MCF 10A (cell line): ENCODE measurements at places on chromosomes 13 and 19. TPM values are rescaled to one million over a fixed set of nuclear protein-coding genes. Genes with fewer than 3 reads are reported as not detected.
A peak's percentile ranks its signal among the peaks of the same experiment; 100 is the strongest.

DNA sequence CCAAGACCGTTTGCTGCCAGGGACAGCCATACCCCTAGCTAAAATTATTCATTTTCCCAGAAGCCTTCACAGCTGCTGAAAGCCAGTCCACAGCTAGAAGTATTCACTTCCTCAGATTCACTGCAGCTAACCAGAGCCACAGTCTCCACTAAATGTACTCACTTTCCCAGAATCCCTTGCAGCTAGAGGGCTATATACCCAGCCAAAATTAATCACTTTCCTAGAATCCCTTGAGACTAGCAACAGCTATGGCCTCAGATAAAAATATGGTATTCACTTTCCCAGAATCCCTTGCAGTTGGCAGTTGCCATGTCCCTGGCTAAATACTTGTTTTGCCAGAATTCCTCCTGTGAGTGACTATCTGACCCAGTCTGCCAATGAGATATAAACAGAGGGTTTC is 13.8 kb upstream of the MEIS3 start:
- no peaks in the 10 kb centered on the region for H3K36me3 ChIP-seq
- no peaks in the 10 kb centered on the region for H3K4me1 ChIP-seq
- peaks cover 15% of the 10 kb centered on the region for H3K27me3 ChIP-seq

- no peak overlapping the region for H3K4me3 ChIP-seq
- no peaks in the 10 kb centered on the region for H3K27me3 ChIP-seq
- H3K4me1 ChIP-seq, result peaks cover 12% of the 10 kb centered on the region
- DNase-seq, result peak; percentile 55
- no peak overlapping the region for H3K27ac ChIP-seq
Measured at GRCh38 chr13:20332361-20333096, 100.4 kb upstream of the GJB6 start.

- H3K27me3 ChIP-seq, result peaks cover 27% of the 10 kb centered on the region
- DNase-seq, result no peak
- no peaks in the 10 kb centered on the region for H3K4me1 ChIP-seq
- H3K36me3 ChIP-seq, result no peaks in the 10 kb centered on the region
Measured at GRCh38 chr13:29957320-29957719, 106.9 kb upstream of the UBL3 start.

- H3K4me1 ChIP-seq, result no peaks in the 10 kb centered on the region
- H3K36me3 ChIP-seq, result no peaks in the 10 kb centered on the region
- peaks cover 68% of the 10 kb centered on the region for H3K27me3 ChIP-seq
- no peak overlapping the region for H3K4me3 ChIP-seq
- H3K27ac ChIP-seq, result no peak overlapping the region
Measured at GRCh38 chr13:108610507-108610906, 18.9 kb upstream of the MYO16 start.

- H3K36me3 ChIP-seq, result peaks cover 40% of the 10 kb centered on the region
- no peak for DNase-seq
- no peak overlapping the region for H3K4me3 ChIP-seq
- H3K27me3 ChIP-seq, result no peaks in the 10 kb centered on the region
Measured at GRCh38 chr19:10760273-10760944, 42.5 kb downstream of the DNM2 start.

Gene ZNF587B
- total RNA-seq, result 19.0 and 19.4 TPM in 2 replicates

GRCh38 chr13:23899555-23899954 is 2.3 kb upstream of the C1QTNF9B start:
- H3K27ac ChIP-seq, result no peak overlapping the region
- no peaks in the 10 kb centered on the region for H3K4me1 ChIP-seq
- H3K4me3 ChIP-seq, result no peak overlapping the region
- peaks cover 8% of the 10 kb centered on the region for H3K27me3 ChIP-seq

Gene ZNF317
- total RNA-seq, result 33.9 and 36.6 TPM in 2 replicates

DNA sequence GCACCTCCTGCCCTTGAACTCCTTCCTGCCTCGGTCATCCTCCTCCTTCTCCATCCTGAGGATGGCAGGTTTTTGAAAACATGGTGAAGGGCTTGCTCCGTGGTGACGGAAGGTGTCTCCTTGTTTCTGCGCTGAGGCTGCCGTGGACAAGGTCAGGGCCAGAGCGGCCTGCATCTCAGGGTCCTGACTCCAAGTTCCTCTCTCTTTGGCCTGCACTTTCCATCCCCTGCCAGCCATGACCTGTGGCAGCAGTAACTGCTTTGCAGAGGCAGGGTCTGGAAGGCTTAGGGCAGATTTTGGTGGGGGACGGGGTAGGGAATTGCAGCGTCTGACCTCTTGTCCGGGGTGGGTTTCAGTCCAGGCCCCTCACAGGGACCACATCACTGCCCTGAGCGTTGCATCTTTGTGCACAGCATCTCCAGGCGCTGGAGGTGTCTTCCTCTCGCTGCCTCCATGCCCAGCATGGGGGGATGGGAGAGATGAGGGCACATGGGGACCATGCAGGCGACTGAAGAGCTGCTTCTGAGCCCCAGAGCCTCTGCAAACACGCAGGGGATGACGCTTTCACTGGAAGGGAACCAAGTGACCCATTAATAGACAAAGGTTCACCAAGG is 216.8 kb downstream of the TEX29 start:
- no peaks in the 10 kb centered on the region for H3K27me3 ChIP-seq
- no peaks in the 10 kb centered on the region for H3K36me3 ChIP-seq
- DNase-seq, result no peak
- H3K27ac ChIP-seq, result no peak overlapping the region
- H3K4me1 ChIP-seq, result no peaks in the 10 kb centered on the region

DNA sequence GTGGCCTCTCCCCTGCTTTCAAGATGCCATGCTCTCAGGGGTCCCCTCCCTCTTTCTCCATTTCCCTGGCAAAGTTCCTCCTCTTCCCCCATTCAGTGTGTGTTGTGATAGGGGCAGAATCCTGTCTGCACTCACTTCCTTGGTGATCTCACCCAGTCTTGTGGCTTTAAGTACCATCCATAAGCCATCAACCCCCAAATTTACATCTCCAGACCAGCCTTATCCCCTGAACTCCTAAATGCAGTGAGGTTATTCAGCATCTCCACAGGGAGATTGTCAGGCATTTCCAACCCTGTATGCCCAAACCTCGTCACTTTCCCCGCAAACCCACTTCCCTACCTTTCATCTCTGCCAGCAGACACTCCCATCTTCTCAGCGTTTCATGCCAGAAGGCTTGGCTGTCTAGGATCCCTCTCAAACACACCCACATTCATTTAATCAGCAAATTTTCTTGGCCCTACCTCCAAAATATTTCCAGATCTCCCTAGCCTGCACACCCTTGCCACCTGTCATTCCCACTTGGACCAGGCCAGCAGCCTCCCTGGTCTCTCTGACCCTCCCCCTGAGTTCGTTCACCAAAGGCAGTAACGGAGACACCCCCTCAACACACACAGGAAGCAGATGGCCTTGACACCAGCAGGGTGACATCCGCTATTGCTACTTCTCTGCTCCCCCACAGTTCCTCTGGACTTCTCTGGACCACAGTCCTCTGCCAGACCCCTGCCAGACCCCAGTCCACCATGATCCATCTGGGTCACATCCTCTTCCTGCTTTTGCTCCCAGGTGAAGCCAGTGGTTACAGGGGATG is at the start of gene HCST:
HCST (plus strand) TSS at position 676 of the 808 bp plus-strand sequence; CDS start at position 741, 65 bp downstream.
- no peaks in the 10 kb centered on the region for H3K27me3 ChIP-seq
- H3K36me3 ChIP-seq, result no peaks in the 10 kb centered on the region
- peak within 1 kb of the TSS; percentile 63 for H3K4me3 ChIP-seq
- DNase-seq, result no peak
- H3K4me1 ChIP-seq, result peaks cover 16% of the 10 kb centered on the region
- H3K27ac ChIP-seq, result peak within 1 kb of the TSS; percentile 81

- no peak overlapping the region for H3K27ac ChIP-seq
- no peak for DNase-seq
- H3K4me1 ChIP-seq, result no peaks in the 10 kb centered on the region
- H3K4me3 ChIP-seq, result no peak overlapping the region
- H3K36me3 ChIP-seq, result no peaks in the 10 kb centered on the region
Measured at GRCh38 chr19:31214997-31215396, 134.2 kb downstream of the TSHZ3 start.

Gene CTXN1
- total RNA-seq, result 4.0 and 5.2 TPM in 2 replicates

Gene KIR2DL3
- not detected in 2 replicates for total RNA-seq

- no peaks in the 10 kb centered on the region for H3K36me3 ChIP-seq
- H3K27me3 ChIP-seq, result no peaks in the 10 kb centered on the region
- H3K4me3 ChIP-seq, result no peak overlapping the region
- DNase-seq, result no peak
Measured at GRCh38 chr19:38057959-38058690, 151.1 kb downstream of the SIPA1L3 start.

DNA sequence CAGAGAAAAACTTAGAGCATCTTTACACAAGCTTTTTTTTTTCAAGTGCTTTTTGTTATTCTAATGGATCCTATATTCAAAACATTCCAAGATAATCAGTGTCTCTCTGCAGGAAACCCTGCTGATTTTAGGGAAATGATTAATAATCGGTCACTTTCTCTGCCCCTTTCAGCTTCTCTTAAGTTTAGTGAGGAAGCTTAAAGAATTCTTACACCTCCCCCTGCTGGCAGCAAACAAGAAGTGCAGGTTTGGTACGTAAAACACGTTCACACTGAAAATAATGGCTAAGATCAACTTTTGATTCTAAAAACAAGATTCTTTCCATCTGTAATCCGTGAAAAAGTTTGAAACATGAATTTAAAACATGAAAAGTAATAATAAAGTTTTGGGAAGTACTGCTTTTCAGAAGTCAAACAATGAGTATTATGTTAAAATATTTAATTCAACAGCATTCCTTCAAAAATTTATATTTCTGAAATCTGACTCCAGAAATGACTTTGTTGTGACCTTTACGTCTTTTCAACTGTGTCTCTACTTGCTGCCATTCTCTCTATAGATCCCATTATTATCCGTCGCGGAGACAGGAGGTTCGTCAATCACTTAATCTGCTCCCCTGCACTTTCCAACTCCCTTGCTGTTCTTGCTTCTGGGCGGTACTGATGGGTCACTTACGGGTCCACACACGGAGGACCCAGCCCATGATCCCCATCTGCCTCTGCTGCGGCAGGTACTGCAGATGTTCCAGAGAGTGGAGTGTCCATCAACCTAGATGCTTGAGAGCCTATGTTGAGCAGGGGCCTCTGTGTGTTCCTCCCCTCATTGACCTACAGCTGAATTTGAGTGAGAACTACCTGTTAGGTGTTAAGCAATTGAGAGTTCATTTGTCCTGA is 203.1 kb upstream of the EDNRB start:
- peak; percentile 69 for DNase-seq
- no peak overlapping the region for H3K27ac ChIP-seq
- H3K4me1 ChIP-seq, result no peaks in the 10 kb centered on the region
- H3K36me3 ChIP-seq, result no peaks in the 10 kb centered on the region
- H3K4me3 ChIP-seq, result no peak overlapping the region

GRCh38 chr13:75326173-75327134 is 155.5 kb downstream of the TBC1D4 start:
- no peak overlapping the region for H3K27ac ChIP-seq
- H3K36me3 ChIP-seq, result no peaks in the 10 kb centered on the region
- no peak for DNase-seq
- H3K4me1 ChIP-seq, result peaks cover 14% of the 10 kb centered on the region
- H3K4me3 ChIP-seq, result no peak overlapping the region
- no peaks in the 10 kb centered on the region for H3K27me3 ChIP-seq

DNA sequence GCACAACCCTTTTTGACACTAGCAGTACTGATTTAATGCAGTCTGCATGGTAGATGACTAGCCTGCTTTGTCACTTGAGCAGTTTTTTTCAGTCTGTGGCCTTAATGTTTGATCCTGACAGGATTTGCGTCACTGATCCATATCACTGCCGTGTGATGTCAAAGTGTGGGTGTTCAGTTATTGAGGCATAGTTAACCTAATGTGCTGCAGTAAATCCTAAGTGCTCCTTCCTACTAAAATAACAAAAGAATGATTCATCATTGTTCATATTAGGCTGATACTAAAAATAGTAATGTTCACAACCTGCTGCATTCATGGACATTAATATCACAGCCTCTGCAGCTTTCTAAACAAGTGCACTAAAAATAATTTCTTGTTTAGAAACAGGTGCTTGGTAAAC is 121.9 kb upstream of the MLNR start:
- H3K4me3 ChIP-seq, result no peak overlapping the region
- H3K36me3 ChIP-seq, result peaks cover 6% of the 10 kb centered on the region
- H3K4me1 ChIP-seq, result peaks cover 33% of the 10 kb centered on the region
- no peaks in the 10 kb centered on the region for H3K27me3 ChIP-seq
- peak; percentile 86 for DNase-seq

Gene ARMC6
- total RNA-seq, result 24.8 and 37.1 TPM in 2 replicates

- H3K4me3 ChIP-seq, result no peak overlapping the region
- H3K4me1 ChIP-seq, result no peaks in the 10 kb centered on the region
- DNase-seq, result no peak
- peaks cover 56% of the 10 kb centered on the region for H3K36me3 ChIP-seq
- no peak overlapping the region for H3K27ac ChIP-seq
Measured at GRCh38 chr19:1619703-1620102, 14.4 kb upstream of the UQCR11 start.

DNA sequence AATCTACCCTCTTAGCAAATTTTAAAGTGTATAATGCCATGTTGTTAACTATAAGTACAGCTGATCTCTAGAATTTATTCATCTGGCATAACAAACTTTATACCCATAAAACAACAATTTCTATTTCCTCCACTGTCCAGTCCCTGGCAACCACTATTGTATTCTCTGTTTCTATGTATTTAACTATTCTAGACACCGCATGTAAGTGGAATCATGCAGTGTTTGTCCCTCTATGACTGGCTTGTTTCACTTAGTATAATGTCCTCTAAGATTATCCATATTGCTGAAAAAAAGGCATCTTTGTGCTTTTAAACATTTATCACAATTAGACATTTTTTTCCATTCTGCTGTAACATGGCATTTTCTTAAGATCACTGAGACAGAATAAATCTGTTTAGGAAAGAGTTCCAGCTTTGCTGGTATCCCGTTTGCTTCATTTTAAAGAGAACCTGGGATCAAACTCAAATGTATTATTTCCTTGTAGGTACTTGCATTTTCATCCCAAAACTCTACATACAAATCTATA is 1191.0 kb downstream of the SLITRK5 start:
- H3K27ac ChIP-seq, result no peak overlapping the region
- no peaks in the 10 kb centered on the region for H3K27me3 ChIP-seq
- no peak for DNase-seq
- no peaks in the 10 kb centered on the region for H3K4me1 ChIP-seq
- no peak overlapping the region for H3K4me3 ChIP-seq

- H3K27ac ChIP-seq, result no peak overlapping the region
- H3K36me3 ChIP-seq, result peaks cover 26% of the 10 kb centered on the region
- H3K27me3 ChIP-seq, result no peaks in the 10 kb centered on the region
- peaks cover 26% of the 10 kb centered on the region for H3K4me1 ChIP-seq
- peak overlapping the region; percentile 90 for H3K4me3 ChIP-seq
Measured at GRCh38 chr13:40668335-40668734, 1.9 kb upstream of the FOXO1 start.

GRCh38 chr19:28519218-28519779 is 693.7 kb downstream of the UQCRFS1 start:
- no peak overlapping the region for H3K27ac ChIP-seq
- no peaks in the 10 kb centered on the region for H3K36me3 ChIP-seq
- H3K27me3 ChIP-seq, result no peaks in the 10 kb centered on the region
- no peak overlapping the region for H3K4me3 ChIP-seq
- H3K4me1 ChIP-seq, result no peaks in the 10 kb centered on the region

DNA sequence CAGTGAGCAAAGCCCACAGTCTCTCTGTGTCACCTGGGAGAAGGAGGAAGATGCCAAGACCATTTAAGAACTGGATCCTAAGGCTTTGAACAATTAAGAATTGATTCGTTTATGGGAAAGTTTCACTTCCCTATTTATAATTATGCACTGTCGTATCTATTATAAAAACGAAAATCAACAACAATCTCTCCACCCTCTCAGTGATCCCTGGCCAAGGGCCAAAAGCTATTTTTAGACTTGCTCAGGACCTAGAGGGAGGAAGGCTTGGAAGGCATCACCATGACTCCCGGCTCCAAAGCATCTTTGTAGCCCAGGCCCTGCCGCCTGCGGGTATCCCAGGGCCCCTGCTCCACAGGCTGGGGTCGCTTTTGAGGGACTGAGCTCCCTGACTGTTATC is 1.3 kb downstream of the RHPN2 start:
- H3K4me3 ChIP-seq, result peak overlapping the region; percentile 70
- H3K27me3 ChIP-seq, result no peaks in the 10 kb centered on the region
- DNase-seq, result peak; percentile 20
- no peak overlapping the region for H3K27ac ChIP-seq
- no peaks in the 10 kb centered on the region for H3K4me1 ChIP-seq

Gene ZSCAN5A
- total RNA-seq, result 6.2 and 8.1 TPM in 2 replicates
